Hematopoietic multipotent progenitor cell treated with erythropoietin and hydrocortisone succinate and interleukin-3 and kit ligand, for 6 days (in vitro differentiated cells): ENCODE measurements at places on chromosomes 6 and 20.
A peak's percentile ranks its signal among the peaks of the same experiment; 100 is the strongest.

DNA sequence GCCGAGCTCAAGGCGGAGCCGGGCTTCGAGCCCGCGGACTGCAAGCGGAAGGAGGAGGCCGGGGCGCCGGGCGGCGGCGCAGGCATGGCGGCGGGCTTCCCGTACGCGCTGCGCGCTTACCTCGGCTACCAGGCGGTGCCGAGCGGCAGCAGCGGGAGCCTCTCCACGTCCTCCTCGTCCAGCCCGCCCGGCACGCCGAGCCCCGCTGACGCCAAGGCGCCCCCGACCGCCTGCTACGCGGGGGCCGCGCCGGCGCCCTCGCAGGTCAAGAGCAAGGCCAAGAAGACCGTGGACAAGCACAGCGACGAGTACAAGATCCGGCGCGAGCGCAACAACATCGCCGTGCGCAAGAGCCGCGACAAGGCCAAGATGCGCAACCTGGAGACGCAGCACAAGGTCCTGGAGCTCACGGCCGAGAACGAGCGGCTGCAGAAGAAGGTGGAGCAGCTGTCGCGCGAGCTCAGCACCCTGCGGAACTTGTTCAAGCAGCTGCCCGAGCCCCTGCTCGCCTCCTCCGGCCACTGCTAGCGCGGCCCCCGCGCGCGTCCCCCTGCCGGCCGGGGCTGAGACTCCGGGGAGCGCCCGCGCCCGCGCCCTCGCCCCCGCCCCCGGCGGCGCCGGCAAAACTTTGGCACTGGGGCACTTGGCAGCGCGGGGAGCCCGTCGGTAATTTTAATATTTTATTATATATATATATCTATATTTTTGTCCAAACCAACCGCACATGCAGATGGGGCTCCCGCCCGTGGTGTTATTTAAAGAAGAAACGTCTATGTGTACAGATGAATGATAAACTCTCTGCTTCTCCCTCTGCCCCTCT, 1.1 kb downstream of the CEBPB start:
- peak; percentile 70 for DNase-seq

- DNase-seq, result no peak
These were observed 29.4 kb downstream of the NR2E1 start for GRCh38 chr6:108195209-108195608.

- no peak for DNase-seq
These were observed 152.3 kb upstream of the BEND6 start for GRCh38 chr6:56802584-56802983.

GRCh38 chr20:1509237-1509636, 18.0 kb upstream of the SIRPB2 start:
- peak; percentile 79 for DNase-seq

DNA sequence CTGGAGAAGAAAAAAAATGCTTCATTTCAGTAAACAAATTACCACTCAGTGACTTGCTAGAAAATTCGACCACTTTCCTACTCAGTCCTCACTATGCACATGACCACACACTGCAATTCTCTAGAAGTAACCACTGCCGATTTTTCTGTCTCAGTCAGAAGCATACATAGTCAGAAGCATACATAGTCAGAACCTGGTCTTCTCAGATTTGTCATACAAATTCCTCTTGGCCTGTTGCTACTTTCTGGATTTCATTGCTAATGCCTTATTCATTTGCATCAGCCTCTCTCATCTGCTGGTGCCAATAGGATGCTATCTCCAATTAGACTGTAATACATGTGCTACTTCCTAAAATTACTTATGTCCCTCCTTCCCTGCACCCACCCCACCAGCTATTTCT, 10.2 kb upstream of the KIF16B start:
- no peak for DNase-seq

GRCh38 chr6:66149132-66149531, 442.1 kb upstream of the EYS start:
- DNase-seq, result no peak

- no peak for DNase-seq
These were observed 96.3 kb upstream of the MAFB start for GRCh38 chr20:40785346-40785745.

DNA sequence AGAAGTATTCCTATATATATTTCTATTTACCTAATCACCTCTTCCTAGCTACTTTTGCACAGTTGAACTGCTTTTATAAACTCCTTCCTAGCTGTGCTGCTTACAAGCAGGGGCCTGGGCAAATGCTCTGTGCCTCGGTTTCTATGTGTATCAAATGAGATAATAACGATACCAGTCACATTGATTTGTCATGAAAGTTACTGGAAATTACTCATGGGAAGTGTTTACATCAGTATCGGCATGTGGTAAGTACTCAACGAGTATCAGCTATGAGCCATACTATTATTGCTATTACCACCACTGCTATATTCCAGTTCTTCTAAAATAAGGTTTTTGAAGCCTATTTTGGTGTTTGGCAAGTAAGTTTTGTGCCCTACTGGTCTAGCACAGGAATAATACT, 4.9 kb downstream of the LAMA4 start:
- DNase-seq, result no peak

DNA sequence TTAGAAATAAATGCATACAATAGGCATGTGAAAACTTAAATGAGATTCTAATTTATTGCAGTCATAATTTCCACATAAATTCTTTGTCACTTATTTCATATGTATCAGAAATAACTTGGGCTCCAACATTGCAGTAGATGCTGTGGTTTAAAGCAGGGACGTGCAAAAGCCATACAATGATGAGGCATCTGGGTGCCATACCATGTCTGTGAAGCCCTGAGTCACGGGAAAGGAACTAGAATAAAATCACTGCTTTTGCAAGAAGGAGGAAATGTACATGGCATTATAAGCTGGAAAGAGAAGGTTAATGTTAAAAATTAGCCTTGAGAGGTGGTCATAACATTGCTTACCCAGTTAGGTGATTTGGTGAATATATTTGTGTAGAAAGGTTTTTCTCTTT, 180.4 kb downstream of the SASH1 start:
- DNase-seq, result no peak

GRCh38 chr6:101760843-101761621, 367.5 kb downstream of the GRIK2 start:
- DNase-seq, result peak; percentile 23

DNA sequence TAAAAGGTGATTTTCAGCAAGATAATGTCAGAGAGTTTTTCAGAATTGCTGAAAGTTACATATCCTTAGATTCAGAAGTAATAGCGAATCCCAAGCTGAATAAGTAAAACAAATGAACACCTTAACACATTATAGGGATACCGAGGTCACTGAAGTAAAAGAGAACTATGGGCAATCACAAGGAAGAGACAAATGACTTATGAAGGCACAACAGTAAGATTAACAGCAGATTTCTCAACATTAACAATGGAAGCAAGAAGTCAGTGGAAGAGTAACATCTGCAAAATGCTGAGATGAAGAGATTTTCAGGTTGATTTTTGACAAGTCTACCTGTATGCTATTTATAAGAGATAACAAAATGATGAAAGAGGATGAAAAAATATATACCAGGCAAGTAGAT, 86.1 kb upstream of the EZR start:
- DNase-seq, result peak; percentile 26

- no peak for DNase-seq
These were observed 1019.3 kb upstream of the ADGRB3 start for GRCh38 chr6:67615796-67616195.

DNA sequence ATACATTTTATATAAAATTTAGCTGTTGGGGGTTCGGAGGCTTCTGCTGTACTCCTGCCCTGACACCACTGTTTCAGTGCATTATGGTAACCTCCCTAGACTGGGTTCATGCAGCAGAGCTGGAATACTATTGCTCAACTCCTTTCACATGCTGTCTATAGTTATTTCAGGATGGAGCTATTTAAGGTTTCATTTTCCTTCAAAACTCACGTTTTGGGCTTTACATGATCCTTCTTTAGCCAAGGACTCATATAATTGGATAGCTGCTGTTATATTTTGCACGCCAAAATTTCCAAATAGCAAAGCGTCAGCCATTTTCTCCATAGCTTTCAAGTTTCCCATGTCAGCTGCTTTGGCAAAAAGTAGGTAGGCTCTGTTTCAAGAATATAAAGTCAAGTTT, 76.8 kb downstream of the SEL1L2 start:
- DNase-seq, result no peak
